ENCODE measurements at places on chromosomes 5 and 9. TPM values are rescaled to one million over a fixed set of nuclear protein-coding genes. Genes with fewer than 3 reads are reported as not detected.

Gene ITK
- total RNA-seq = not detected

Gene NTRK2
- total RNA-seq = not detected

Gene CCNJL
- 13.7 TPM for total RNA-seq

Gene CDC14B
- total RNA-seq = 6.8 TPM

Gene MED27
- total RNA-seq = 32.5 TPM

Gene PCDHB2
- total RNA-seq = 3.4 TPM

Gene CEL
- 0.74 TPM for total RNA-seq

Gene GFI1B
- total RNA-seq = not detected

Gene SPZ1
- not detected for total RNA-seq

Gene WNT8A
- total RNA-seq = not detected

Gene C9orf50
- not detected for total RNA-seq

Gene PCDHGC5
- 0.02 TPM for total RNA-seq

Data from A549 treated with RU486 at 1 μM for 4 hours (cell line).